Frontal cortex (tissue), 4 donors: ENCODE measurements at places on chromosomes 7 and 10. TPM values are rescaled to one million over a fixed set of nuclear protein-coding genes. Genes with fewer than 3 reads are reported as not detected.

The HABP2 gene
- not detected for total RNA-seq

The GDF2 gene
- total RNA-seq: not detected

DNA sequence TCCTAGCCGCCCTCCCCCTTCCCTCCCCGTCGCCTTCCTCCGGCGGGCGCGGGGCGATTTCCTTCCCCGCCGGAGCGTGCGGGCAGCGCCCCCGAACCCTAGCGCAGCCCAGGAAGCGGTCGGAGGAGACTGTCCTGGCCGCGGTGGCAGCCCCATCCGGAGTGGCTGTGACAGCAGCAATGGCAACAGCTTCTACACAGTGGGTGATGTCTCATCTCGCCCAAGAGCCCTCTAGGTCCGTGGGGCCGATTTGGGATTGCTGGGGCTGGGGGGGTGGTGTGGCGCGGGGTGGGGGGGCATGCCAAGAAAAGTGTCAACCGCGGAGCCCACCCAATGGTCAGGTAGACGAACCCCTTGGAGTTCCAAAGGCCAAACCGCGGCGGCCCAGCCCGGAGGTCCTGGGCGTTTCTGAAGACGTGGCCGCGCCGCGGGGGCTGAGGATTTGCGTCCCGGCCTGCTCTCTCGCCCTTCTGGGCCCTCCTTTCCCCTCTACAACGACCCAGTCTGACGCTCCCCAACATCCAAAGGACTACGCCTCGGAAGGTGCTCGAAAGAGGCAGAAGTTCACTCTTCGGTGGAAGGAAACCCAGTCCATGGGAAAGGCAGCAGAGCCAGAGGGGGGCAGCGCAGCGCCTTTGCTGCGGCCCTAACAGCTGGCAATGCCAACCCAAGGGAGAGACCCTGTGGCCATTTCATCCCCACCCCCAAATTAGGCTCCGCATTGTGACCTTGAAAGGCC lies 603 bp upstream of the TWIST1 start:
- no peak for DNase-seq

GRCh38 chr7:37445790-37446189 lies 2.9 kb downstream of the ELMO1 start:
- no peak for DNase-seq

GRCh38 chr10:117421985-117422384 lies 46.7 kb upstream of the PDZD8 start:
- DNase-seq: no peak
